ENCODE measurements at places on chromosomes 6 and 20. TPM values are rescaled to one million over a fixed set of nuclear protein-coding genes. Genes with fewer than 3 reads are reported as not detected.

DNA sequence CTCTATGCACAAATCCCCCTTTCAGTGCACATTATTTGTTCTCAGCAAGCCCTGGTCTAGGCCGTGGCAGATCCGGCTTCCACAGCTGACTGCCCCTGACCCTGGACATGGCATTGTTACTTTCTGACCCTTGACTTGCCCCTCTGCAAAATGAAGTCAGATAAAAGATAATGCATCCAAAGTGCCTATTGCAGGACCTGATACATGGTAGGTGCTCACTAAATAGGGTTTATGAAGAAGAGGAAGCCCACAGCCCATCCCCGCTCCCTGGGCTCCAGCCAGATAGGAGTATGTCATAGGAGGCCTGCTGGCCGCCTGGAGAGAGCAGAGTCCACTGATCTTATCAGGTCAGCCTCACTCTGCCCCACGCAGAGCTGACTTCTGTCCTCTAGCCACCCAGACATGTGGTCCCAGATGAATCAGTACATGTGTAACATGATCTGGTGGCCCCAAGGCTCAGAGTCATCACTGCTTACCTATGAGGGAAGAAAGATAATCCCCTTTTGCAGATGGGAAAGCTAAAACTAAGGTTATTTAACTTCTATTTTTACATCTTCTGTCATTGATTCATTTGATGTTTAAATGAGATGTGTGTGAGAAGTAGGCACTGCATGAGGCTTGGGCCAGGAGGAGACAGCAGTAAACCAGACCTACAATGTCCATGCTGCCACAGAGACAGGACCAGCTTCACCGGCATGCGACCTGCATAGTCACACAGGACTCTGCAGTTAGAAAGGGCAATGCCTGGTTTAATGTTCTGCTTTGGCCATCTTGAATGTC lies 20.4 kb downstream of the MAFB start:
- no peak for DNase-seq

DNA sequence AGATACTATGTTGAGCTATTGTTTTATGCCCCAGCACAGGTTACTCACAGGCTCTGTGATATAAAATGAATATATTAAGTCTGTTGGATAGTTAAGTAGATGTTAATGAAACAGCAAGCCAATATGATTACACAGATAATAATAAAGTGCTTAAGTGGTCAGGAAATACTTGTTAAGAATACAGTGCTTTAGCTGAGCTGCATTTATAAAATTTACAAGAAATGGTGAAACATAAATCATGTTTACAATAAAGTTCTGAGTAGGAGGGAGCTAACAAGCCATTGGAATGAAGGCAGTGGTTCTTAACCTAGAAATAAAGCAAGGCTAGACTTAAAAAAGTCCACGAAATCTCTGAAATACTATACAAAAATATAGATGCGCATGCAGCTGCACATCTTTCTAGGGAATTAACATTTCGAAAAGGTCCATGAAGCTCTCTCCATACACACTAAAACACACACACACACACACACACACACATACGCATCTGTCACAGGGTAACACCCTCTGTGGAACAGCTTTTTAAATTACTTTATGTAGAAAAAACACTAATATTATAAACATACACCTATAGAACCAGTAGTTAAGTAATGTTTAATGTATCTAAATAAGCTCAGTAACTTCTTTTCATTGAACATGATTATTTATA lies 87.3 kb downstream of the COL9A1 start:
- DNase-seq = no peak

GRCh38 chr6:116152620-116153019 lies 26.7 kb upstream of the COL10A1 start:
- no peak for DNase-seq

DNA sequence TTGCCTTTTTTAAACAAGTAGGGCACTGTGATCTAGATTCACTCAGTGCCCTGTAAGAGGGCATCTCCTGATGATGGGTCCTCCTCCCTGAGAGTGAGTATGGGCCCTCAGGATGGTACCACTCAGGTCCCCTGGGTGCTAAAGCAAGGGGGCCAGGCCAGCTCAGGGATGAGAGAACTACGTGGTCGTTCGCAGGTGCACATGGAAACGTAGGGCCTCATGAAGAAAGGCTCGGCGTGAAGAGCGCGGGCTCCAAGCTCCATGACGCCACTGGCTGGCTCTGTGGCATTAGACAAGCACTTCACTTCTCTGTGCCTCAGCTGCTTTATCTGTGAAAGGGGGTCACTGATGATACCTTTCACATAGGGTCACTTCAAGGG lies 50.7 kb downstream of the SYNJ2 start:
- DNase-seq = no peak

Gene RNF144B
- total RNA-seq = 2.3 TPM

DNA sequence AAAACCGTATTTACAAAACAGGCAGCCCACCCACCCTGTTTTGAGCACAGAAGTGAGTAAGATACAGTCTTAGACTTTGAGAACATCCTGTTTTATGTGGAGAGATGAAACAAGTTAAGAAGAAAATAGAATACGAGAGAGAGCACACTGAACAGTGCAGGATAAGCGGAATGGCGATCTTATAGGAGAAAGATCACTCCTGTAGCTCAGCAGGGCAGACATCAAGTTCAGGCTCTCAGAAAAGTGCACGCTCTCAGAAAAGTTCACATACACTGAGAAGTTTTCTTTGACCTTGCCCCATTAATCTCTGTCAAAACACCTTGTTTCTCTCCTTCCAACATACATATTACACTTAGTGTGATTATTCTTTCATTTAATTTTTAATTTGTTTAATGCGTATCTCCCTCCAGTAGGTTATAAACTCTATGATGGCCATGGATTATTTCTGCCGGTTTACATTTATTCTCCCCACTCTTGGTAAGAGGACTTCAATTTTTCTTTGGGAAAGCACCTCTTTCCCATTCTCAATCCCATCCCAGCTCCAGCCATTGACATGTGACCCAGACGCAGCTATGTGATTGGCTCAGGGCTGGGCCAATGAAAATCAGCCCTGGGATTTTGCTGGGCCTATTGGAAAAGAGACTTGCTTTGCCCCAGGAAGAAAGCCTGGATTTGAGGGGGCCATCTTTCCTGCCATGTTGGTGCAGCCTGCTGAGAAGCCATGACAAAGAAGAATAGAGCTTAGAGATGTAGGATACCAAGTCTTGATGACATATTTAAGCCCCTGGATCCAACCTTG lies 16.2 kb downstream of the KCNB1 start:
- DNase-seq = no peak

GRCh38 chr6:35310265-35310831 lies 12.7 kb downstream of the DEF6 start:
- peak; percentile 8 for DNase-seq

- no peak for DNase-seq
Measured at GRCh38 chr6:9554806-9555205, 860.1 kb downstream of the TFAP2A start.

- no peak for DNase-seq
Measured at GRCh38 chr6:30164714-30165113, 1.4 kb downstream of the TRIM15 start.

Gene OR14J1
- not detected for total RNA-seq

Data from H9 (cell line).